ENCODE measurements at places on chromosomes 7 and 10.

- peak; percentile 24 for DNase-seq
Measured at GRCh38 chr10:14758994-14759664, 15.6 kb downstream of the FAM107B start.

GRCh38 chr10:11017000-11017569, 587 bp upstream of the CELF2 start:
- no peak for DNase-seq

DNA sequence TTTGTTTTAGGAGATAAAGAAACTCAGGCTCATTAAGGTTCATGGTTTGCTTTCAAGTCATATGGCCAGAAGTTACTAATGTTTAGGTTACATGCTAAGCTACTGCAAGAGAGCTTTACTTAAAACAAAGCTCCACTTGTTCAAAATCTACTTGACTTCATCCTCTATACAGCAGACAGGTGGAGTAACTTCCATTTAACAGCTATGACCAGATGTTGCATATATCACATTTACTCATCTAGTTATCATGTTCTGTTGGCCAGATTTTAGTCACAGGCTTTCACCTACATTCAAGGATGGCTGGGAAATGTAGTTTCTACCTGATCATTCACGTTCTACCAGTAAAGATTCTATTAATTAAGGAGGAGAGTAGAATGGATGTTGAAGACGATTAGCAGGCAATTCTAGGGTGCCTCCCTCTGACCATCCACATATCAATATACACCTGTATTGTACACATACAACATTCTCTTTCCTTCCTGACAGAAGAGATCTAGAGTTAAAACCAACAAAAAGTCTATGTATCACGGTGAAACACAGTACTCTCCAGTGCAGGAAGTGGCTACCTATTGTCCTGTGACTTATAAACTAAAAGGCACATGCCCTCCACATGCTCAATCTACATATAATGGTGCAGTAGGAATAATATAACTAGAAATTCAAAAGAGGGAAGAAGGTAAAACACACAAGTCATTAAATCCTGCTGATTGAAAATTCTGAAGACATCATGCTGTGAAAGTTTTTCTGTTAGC, 488.0 kb downstream of the MDFIC start:
- DNase-seq = no peak

DNA sequence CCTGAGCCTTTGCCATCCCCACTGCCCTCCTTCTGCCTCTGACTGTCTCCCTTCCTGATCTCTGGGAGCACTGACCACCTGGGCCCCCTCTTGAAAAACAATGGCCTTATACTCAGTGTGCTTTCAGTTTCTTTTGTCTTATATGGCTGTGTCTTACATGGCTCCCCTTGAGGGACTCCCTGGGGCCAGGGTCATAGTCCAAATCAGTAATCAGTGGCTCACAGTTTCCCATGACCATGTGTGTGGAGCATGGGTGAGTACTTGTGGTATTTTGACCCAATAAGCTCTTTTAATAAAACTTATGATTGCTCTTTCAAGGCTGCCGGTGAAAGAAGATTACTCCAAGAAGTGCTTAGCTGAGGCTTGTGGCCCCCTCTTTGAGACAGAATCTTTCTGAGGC, 62.4 kb upstream of the PCBD1 start:
- DNase-seq = no peak

- DNase-seq = no peak
Measured at GRCh38 chr10:4069491-4069890, 284.5 kb upstream of the KLF6 start.

GRCh38 chr7:745431-746154, 18.5 kb upstream of the PRKAR1B start:
- no peak for DNase-seq

DNA sequence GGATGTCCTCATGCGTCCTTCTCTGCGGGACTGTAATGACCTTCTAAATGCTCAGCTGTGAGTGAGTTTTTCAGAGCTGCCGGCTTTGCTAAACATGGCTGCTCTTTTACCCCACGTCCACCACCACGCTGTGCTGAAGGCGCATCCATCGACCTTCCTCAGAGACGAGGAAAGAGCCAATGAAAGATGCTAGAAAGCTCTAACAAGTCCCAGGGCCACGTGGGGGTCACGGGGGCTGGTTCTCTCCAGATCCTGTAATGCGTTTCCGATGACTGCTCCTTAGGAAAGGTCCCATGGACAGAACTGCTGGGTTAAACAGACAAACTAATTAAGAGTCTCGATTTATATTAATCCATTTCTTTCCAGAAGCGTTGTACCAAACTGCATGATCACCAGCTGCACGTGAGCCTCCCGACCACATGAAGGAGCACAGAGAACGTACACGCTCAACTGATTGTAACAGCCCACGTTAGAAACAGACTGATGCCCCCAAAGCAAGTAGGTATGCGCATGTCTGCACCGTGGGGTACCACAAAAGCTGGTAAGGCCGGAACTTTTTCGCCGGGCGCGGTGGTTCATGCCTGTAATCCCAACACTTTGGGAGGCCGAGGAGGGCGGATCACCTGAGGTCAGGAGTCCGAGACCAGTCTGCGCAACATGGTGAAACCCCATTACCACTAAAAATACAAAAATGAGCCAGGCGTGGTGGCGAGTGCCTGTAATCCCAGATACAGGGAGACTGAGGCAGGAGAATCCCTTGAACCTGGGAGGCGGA, 109.6 kb downstream of the TCERG1L start:
- DNase-seq = no peak
